ENCODE measurements at places on chromosomes 3 and 15.

GRCh38 chr3:65448120-65448519 is 590.6 kb downstream of the MAGI1 start:
- no peak for DNase-seq

- no peak for DNase-seq
Measured at GRCh38 chr3:99842826-99843589, 25.3 kb downstream of the CMSS1 start.

- no peak for DNase-seq
Measured at GRCh38 chr3:45554006-45554666, 40.4 kb upstream of the LIMD1 start.

DNA sequence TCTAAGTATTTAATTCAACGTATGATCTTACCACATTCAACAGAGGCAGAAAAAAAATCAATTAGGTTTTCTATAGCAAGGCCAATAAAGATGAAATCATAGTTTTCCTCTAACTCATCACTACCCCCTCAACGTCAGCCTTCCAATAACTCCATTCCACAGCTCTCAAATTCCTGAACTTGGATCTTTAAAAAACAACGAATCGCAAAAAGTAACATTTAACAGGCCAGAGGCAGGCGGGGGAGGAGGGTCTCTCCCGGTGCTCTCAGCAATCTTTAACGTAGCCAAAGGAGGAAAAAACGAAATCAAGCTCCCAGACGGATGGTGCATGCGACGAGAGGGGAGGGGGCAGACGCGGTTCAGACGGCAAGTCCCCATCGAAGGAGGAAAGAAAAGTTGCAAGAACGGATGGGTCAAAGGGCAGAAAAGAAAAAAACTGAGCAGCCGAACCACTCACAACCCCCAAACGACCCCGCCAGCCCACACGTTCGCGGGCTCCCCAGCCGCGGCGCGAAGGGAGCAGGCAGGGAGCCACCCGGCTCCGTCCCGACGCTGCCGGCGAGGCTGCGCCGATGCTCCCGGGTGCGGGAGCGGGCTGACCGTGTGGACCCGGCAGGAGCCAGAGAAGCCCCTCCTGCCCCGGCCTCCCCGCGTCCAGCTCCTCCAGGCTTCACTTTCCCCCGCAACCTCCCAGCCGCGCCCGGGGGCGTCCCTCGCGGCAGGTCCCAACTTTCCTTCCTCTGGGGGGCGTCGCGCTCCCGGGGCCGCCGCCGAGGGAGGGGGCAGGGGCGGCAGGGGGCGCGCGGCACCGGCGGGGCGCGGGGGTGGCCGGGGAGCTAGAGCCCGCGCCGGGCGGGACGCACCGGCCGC is 703 bp downstream of the PEAK1 start:
- peak; percentile 2 for DNase-seq

- no peak for DNase-seq
Measured at GRCh38 chr15:31160297-31160696, 58.8 kb upstream of the TRPM1 start.

GRCh38 chr3:55664387-55664786 is 177.3 kb upstream of the WNT5A start:
- no peak for DNase-seq

- DNase-seq: no peak
Measured at GRCh38 chr15:59595434-59595915, 16.1 kb upstream of the GCNT3 start.

GRCh38 chr3:112129925-112130637 is 3.0 kb downstream of the GCSAM start:
- DNase-seq: no peak

- DNase-seq: no peak
Measured at GRCh38 chr3:182405759-182406158, 387.5 kb upstream of the ATP11B start.

DNA sequence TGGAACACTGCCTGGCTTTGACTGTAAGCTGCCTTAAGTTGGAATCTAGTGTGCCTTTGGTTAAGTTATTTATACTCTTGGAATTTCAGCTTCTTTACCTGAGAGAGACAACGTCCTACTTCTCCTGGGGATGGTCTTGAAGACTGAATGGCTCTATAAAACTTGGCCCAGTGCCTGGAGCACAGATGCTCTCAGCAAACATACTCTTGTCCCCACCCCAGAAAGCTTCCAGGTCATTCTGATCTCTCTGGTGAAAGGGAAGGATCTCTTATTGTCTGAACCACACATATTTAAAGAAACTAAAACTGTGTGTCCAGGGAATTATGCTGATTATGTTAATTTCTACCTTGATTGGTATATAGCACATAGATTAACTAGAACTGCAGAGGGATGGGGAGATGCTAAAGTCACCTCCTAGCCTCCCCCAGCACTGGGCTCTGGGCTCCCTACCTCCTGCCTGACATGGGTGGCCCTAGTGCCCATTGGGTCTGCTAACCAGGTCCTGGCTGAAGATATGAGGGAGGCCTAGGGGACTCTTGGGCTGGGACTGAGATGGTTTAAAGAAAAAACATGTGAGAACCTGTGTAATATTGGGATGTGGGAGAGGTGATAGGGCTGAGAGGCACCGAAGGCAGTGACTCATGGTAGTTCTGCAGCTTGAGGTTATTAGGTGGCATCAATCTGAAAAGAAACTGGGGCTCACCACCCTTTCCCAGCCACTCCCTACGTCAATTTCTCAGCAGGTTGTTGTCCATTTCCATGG is 171.0 kb downstream of the RPLP1 start:
- DNase-seq: no peak

- DNase-seq: no peak
Measured at GRCh38 chr3:158169091-158169491, 59.2 kb downstream of the RSRC1 start.

- DNase-seq: no peak
Measured at GRCh38 chr15:91882858-91883586, 29.5 kb downstream of the SLCO3A1 start.

- DNase-seq: no peak
Measured at GRCh38 chr3:191353022-191353777, 22.9 kb upstream of the UTS2B start.

DNA sequence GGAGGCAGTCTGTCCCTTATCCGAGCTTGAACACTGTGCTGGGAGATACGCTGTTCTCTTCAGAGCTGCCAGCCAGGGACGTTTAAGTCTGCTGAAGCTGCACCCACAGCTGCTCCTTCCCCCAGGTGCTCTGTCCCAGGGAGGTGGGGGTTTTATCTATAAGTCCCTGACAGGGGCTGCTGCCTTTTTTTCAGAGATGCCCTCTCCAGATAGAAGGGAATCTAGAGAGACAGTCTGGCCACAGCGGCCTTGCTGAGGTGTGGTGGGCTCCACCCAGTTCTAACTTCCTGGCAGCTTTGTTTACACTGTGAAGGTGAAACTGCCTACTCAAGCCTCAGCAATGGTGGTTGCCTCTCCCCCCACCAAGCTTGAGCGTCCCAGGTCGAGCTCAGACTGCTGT is 319.9 kb upstream of the GRM7 start:
- no peak for DNase-seq

DNA sequence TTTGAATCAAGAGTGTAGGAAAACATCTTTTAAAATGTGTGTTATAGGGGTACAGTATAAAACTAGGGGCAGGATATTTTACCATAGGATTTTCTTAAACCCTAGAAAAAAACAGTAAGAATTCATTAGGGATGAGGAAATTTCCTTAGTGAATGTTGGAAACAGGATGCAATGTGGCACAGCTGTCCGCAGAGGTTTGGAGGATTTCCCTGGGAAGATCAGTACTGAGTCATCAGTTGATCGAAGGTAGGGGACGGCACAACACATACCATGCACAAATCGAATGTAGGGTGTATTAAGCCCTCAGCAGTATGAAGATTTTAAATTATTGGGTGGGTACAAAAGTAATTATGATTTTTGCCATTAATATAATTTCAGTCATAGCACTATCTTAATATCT is 49.9 kb downstream of the FNDC3B start:
- no peak for DNase-seq

DNA sequence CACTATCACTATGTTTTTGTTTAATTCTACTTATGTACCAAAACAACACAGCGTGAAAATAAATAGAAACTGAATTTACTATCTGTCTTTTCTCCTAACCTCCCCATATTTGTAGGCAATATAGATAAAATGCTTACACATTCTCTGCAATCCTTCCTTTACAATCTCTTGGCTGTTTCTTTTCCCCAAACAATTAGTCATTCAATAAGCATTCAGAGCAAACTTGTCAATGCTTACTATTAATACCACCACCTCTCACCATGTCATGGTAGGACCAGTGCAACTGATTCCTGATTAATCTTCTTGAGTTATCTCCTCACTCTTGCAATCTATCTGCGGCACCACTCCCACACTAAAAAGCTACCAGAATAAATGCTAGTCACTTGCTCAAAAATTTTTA is 74.0 kb upstream of the TTBK2 start:
- DNase-seq: no peak

DNA sequence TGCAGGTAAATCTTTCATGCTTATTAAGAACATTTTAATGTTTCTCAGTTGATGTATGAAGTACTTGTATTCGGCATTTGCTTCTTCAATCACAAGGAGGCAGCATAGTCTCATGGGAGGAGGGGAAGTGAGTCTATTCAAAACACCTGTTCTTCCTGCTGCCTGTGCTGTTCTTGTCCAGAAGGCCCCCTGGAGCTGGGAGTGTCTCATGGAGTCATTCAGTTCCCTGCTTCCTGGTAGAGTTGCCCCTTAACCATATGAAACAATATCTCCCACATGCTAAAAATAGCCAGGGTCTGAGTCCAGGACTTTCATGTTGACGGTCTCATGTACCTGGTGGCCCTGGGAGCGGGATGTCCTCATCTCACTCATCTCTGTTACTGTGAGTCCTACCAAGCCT is 15.5 kb upstream of the PPP1R2 start:
- DNase-seq: no peak

- no peak for DNase-seq
Measured at GRCh38 chr3:53624061-53624857, 129.8 kb downstream of the CACNA1D start.

GRCh38 chr3:54577313-54577712 is 350.5 kb downstream of the LRTM1 start:
- DNase-seq: no peak

DNA sequence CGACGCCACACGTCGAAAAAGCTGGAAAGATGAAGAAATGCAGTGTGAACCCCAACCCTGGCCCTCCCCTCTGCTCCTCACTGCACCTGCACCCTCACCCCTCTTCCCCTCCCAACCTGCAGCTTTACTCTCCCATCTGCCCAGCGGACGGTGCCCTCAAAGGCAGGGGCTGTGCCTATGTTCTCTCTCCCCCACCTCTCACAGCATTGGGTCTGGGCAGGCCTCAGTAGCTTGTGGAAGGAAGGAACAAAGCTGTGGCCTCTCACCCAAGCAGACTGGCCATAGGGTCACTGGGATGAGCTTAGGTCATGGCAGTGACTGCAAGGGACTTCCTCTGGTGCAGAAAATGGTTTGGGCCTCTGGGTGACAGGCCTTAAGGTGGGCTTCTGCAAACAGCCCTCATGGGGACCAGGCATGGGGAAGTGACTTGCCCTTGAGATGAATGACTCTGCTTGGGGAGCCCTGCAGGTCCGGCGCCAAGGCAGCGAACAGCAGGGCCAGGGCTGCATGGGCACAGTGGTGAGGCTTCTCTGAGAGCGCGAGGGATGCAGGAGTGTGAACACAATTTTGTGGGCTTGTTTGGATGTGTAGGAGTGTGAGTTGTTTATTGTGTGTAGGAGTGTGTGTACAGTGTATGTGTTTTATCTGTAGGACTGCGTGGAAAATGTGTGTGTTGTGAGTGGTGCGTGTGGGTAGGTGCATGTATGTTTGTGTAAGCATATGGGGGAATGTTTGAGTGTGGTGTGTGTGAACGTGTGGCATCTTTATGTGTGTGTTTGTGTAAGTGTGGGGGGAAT is 29.2 kb downstream of the SRPRB start:
- DNase-seq: no peak

GRCh38 chr15:31135523-31135922 is 34.0 kb upstream of the TRPM1 start:
- DNase-seq: no peak

DNA sequence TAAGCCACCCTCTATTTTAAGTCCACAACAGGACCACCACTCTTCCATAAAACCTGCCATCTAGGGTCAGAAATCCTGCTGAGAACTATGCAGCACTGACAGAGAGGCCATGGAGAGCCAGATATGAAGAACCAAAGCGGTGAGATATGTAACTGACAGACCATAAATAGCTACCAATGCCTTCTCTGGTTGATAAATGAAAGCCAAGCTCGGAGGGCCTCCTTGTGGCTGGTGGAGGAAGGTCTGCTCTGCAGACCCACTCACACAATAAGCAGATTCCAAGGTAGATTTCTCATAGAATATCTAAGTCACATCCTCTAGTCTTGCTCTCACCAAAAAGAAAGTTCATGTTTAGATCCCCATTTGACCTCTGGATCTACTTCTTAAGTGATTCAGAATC is 38.9 kb downstream of the RYK start:
- DNase-seq: no peak

DNA sequence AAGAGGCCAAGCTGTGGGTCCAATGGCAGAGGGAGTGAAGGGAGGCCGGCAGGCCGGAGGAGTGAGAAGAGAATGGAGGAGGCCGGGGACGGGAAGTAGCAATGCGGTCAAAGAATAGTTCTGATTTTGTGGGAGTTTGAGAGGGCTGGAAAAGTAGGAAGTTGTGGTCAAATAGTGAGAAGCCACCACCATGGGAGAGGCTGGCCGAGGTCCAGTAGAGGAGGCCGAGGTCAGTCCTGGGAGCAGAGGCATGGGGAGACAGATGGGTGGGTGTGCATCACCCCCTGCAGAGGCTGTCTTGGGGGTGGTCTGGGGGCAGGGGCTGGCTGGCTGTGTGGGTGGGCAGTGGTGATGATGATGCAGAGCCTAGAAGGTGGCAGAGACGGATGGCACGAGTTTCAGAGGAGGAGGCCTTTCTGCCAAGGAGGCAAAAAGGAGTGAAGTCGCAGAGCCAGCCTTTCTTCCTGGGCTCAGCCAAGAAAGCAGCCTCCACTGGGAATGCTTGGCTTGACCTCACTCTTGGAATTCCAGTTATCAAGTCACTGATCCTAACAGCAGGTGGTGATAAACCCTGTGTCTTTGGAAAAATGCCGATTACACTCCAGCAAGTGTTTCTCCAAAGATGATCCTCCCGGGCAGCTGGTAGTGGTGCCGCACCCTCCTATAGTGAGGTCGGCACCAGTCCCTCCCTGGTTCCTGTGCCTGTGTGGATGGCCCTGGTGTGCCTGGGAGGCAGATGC is 57.3 kb downstream of the ARNT2 start:
- no peak for DNase-seq

- no peak for DNase-seq
Measured at GRCh38 chr15:47817969-47818548, 100.8 kb downstream of the SEMA6D start.

GRCh38 chr3:122219242-122219872 is 35.9 kb downstream of the CASR start:
- no peak for DNase-seq

GRCh38 chr3:78823434-78823833 is 944.4 kb downstream of the ROBO1 start:
- no peak for DNase-seq

DNA sequence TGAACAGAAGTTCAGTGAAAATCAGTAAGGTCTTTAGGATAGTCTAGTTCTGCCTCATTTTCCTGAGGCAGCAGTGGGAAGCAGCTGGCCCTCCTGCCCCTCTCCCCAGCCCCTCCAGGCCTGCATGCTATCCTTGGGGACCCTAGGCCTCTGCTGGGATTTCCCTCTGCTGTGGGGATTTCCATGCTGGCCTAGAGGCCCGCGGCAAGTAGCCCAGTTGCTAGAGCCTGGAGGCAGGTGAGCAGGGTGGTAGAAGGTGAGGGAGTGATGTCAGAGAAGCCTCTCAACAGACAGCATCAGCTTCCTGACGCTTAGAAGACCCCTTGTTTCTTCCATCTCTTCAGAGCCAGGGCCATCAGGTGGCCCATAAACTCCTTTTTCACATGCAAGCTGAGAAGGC is 305.8 kb upstream of the THBS1 start:
- DNase-seq: no peak

GRCh38 chr3:105906345-105906744 is 37.5 kb upstream of the CBLB start:
- DNase-seq: no peak
